Stimulated activated CD8-positive, alpha-beta memory T cell treated with anti-CD3 and anti-CD28 coated beads, Interleukin-4, amount 100 ng/mL, for 1 hour (primary cell): ENCODE measurements at places on chromosomes 12 and 14.

DNA sequence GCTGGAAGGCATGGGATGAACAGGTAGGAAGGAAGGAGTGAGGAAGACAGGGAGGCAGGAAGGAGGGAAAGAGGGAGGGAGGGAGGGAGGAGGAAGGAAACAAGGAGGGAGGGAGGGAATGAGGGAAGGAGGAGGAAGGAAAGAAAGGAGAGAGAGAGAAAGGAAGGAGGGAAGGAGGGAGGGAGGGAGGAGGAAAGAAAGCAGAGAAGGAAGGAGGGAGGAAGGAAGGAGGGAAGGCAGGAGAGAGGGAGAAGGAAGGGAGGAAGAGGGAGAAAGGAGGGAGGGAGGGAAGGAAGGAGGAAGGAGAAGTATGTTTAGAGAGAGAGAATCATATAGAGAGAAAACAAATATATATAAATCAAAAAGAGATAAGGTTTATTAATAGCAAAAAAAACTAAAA, 175.9 kb upstream of the FOXN3 start:
- no peak for DNase-seq

DNA sequence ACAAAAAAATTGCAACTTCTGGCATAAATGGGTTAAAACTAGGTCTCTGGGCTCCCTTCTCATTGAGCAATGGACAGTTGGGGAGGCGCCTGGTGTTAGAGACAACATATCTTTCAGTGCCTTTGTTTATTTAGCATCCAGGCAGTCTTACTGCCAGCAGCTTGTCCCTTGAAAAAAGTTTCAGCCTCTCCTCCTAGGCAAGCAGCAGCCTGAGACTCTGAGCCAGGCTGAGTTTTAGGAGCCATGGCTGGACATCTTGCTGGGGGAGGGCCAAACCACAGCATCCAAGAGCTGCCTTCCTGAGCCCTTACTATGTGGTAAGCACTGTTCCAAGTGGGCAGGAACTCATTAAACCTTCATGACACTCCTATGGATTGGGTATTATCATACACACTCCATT, 10.1 kb upstream of the JDP2 start:
- DNase-seq = no peak

GRCh38 chr12:53098354-53098981, 1.0 kb downstream of the IGFBP6 start:
- DNase-seq = no peak

GRCh38 chr12:91052026-91052425, 5.8 kb downstream of the KERA start:
- DNase-seq = no peak

DNA sequence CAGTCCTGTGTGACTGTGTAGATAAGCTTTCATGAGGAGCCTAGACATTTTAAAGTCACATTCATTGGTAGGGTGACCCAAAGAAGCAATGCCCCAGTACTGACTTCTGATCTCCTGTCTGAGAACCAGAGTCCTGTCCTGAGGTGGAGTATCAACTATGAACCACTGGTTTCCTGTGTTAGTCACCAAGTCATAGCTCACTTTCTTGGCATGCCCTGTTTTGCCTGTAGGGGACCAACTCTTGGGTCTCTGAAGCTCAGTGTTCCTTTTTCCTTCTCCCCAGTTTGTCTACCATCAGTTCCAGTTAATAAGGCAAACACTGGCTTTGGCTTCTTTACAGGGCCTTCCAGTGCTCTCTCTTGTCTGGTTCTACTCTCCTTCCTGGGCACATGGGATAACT, 97.4 kb downstream of the C12orf75 start:
- no peak for DNase-seq
